T-cell (primary cell): ENCODE measurements at places on chromosomes 7 and 10.

DNA sequence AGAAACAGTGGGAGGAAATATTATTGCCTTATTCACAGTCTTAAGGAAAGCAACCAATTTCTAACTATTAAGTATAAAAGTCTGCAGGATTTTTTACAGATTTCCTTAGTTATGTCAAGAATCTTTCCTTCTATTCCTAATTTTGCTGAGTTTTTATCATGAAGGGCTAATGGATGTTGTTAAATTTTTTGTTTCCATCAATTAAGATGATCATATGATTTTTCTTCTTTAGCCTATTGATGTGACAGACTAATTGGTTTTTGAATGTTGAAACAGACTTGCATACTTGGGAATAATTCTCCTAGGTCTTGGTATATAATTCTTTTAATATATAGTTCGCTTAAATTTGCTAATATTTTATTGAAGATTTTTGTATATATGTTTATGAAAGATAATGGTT, 569.1 kb upstream of the KCND2 start:
- DNase-seq: no peak

- no peak for DNase-seq
These were observed 9.7 kb downstream of the MINDY4 start for GRCh38 chr7:30780941-30781340.

DNA sequence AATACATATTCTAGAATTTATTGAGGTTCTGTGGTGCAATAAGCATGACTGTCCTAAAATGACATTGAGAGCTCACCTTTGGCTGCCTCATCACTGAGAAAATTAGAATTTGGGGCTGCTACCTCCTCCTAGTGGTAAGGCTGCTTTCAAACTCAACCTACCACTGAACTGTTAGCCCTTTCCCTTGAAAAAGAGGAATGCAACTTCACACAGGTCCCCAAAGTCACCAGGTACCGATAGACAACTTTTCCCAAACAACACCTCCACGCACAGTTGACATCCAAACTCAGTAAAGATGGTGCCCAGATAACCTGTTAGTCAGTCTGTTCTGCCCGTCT, 75.9 kb upstream of the SCIN start:
- DNase-seq: no peak

GRCh38 chr7:35988818-35989217, 164.2 kb upstream of the EEPD1 start:
- no peak for DNase-seq

- DNase-seq: no peak
These were observed at the start of gene NT5C3A for GRCh38 chr7:33062023-33062781. TSS of gene NT5C3A (minus strand) at chr7:33062776. CDS start at chr7:33062705, 71 bp downstream.

DNA sequence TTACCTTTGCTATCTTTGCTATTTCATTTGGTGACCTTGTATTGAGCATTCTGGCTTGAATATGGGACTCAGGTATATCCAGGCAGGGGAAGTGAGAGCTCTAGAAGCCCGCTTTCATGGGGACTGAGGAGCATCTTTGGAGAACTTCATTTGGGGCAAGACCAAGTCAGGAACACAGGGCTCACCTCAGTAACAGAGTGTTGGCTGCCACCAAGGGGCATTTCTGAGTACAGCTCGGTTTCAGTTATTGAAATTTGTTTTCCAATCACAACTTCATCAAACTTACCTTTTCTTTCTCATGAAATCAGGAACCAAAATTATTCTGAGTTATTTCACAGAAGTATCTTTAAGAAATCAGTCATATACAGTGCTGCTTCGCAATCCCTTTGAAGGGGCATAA, 337.2 kb downstream of the C7orf25 start:
- DNase-seq: no peak

- no peak for DNase-seq
These were observed 272.2 kb downstream of the TCF7L2 start for GRCh38 chr10:113222207-113222606.

GRCh38 chr7:151759591-151760042, 117.3 kb downstream of the PRKAG2 start:
- peak; percentile 35 for DNase-seq
